ENCODE measurements at places on chromosomes 7 and 10.

DNA sequence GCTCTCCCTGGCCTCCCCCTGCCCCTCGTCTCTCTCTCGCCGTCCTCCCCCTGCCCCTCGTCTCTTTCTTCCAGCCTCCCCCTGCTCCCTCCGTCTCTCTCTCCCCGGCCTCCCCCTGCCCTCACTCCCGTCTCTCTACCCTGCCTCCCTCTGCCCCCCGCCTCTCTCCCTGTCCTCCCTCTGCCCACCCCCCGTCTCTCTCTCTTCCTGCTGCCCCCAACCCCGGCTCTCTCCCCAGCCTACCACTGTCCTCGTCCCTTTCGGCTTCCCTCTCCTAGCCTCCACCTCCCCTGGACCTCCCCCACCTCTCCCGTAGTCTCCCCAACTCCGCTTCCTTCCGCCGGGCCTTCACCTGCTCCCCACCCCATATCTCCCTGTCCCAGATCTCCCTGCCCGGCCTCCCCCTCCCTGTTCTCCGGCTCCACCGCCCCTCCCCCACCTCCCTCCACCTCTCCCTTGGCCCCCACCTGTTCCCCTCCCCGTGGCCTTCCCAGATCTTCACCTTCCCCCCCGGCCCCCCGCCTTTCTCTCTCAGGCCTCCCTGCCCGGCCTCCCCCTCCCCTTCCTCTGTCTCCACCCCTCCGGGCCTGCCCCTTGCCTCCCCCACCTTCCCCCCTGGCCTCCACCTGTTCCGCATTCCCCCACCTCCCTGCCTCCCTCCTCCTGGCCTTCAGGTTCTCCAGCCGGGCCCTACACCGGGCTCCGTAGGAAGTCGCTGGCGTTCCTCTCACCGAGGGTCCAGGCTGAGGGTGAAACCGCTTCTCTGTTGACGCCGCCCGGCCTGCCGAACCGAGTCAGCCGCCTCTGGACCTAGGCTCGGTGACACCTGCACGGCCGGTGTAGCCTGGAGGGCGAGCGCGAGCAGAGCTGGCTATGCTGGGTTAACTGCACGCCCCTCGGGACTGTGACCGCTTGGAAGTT, 1.2 kb downstream of the GET4 start:
- no peak for DNase-seq

DNA sequence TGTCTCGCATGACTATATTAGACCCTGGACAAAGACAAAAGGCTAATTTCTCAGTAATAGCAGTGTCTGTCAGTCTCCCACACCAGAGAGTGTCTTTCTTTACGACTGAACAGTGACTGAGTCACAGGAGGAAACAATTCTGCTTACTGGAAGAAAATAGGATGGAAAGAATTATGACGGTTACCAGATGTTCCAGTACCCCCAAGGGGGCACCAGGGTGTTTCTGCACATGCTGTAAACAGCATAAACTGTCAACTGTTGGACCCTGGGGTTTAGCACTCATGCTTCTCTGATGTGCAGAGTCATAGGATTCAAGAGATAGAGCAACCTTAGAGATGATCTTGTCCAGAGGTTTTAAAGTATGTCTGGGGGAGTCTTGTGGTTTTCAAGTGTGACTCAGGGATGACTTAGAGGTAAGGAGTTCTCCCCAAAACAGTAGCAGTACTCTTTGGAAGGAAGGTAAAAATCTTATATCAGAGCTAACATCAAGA, 291.7 kb downstream of the THSD7A start:
- no peak for DNase-seq

DNA sequence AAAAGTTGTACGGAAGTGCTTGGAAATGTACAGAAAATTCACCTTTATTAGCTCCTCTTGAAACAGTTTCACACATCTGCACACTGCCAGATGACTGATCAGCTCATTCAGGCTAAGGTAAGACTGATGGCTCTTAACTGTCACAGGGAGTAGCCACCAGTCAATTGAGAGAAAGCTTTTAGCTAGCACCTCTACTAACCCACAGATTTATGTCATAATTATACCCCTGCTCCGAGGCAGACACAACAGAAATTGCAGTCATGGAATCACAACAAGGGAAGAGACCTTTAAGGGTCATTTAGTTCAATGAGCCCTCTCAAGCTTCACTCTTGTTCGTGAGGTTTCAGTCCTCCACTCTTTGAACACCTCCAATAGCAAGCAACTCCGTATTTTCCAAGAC, 235.4 kb downstream of the TRIL start:
- DNase-seq: no peak

DNA sequence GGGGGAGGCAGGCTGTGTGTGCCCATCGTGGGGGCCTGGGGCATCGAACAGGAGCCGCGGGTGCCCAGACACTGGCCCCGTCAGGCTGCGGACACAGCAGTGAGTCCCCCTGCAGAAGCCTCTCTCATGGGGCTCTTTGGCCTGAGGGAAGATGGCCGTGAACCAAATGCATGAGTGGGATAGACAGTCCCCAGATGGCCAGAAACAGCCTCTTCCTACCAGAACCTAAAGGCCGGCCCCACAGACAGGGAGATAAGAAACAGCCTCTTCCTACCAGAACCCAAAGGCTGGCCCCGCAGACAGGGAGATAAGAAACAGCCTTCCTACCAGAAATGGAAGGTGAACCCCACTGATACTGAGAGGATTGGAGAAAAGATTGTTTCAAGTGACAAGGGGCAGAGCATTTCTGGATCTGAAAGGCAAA, 16.6 kb downstream of the IDI2 start:
- DNase-seq: no peak

DNA sequence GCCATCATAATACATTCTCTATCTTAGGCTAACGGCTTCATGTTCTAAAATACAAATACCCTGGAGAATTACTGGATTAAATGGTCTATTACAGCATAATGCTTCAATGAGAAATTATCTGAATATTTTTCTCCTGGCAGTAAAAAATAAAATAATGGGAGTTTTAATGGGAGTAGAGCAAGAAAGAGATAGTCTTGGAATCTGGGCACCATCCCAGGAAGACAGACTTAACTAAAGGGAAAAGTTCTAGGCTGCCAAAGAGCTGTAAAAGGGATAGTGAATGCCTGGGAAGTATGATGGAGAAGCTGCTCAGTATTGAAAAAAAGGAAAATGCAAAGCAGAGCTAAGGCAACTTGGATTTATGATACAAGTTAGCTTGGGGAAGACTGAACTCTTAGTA, 12.1 kb upstream of the SYPL1 start:
- DNase-seq: no peak

- DNase-seq: no peak
These were observed 107.5 kb upstream of the WAC start for GRCh38 chr10:28425422-28425821.

GRCh38 chr10:124529661-124530214, 68.1 kb downstream of the LHPP start:
- DNase-seq: no peak

Measured in NCI-H524 (cell line).